ENCODE measurements at places on chromosomes 5 and 9.

- no peak for DNase-seq
Observed at GRCh38 chr9:129362287-129363000, 184.4 kb upstream of the IER5L start.

- no peak for DNase-seq
Observed at GRCh38 chr9:117725426-117725887, 21.3 kb downstream of the TLR4 start.

DNA sequence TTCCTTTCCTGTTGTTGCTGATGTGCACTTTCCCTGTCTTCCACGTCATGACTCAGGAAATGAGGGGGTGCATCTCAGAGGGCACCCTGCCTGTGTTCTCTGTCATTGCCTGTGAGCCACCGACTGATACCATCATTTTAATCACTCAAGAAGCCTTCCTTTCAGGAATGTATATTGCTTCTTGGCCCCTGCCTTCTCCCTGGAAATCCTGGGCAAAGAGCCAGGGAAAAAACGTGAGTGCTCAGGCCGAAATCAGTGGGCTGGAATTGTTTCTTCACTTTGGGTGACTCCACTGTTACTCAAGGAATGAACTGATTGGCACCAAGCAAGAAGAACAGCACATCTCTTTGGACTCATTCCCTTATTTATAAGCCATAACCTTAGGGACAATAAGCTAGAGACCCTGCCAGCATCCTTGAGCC lies 126.1 kb downstream of the SNX18 start:
- no peak for DNase-seq

DNA sequence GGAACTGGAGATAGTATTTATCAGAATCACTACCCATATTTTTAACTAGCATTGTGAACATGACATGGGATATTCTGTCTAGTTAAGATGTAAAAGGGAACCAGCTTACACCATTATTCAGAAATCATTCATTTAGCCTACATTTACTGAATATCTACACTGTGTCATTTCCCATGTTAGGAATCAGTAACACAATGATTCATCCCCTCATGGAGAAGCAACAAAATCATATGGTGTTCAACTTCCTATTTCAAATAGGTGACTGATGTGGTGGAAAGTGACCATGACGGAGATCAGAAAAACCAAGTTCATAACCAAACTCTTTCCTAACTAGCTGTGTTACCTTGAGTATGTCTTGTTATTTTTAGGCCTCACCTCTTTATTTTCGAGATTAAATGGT lies 550.0 kb upstream of the TUSC1 start:
- no peak for DNase-seq

- no peak for DNase-seq
Observed at GRCh38 chr9:34652602-34653000, 616 bp downstream of the IL11RA start.

DNA sequence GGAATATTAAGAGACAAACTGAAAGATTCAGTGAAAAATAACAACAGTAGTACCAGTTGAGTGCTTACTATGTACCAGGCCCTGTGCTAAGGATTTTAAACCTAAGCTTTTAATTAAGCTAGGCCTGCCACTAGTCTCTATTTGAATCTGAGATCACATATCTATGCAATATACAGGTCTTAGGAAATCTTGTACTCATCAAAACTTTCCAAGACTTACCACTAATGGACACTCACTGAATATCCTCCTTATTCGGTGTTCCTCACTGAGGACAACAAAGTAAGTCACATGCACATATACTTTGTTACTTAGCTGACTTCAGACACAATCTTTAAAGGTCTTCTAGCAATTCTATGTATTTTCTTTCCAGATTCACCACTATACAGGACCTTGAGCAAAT lies 32.6 kb downstream of the DIAPH1 start:
- DNase-seq, result no peak

DNA sequence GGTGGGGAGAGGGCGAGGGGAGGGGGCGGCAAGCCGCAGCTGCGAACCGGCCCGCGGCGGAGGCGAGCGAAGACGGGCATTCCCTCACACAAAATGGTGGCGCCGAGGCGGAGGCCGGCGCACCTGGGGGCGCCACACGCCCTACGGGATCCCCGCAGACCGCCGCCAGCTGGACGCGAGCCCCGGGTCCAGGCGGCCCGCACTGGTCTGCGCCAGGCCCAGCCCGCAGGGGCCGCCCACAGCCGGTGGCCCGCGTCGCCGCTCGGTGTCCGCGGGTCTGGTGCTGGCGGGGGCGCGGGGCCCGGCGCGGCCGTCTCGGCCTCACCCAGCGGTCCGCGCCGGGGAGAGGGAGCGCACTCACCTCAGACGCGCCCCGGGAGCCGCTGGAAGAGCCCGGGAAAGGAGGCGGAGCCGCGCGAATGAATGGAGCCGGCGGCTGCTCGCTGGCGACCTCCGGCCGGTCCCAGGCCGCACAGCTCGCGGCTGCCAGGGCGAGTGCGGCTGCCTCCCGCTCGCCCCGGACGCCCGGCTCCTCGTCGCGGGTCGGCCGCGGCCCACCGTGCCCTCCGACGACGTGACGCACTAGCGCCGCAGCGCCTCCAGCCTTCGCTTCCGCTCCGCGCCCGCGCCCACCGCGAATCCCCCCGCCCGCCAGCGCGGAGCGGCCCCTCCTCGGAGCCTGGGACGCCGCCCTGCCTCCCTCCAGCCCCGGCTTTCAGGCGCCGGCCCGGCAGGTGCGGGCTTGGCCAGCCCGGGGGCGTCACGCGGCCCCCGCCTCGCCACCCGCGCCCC lies at the start of gene FAM169A:
Gene FAM169A, minus strand, starts transcription at position 584 of the 792 bp plus-strand sequence. CDS start 24,711 bp downstream, outside the sequence.
- DNase-seq, result no peak

DNA sequence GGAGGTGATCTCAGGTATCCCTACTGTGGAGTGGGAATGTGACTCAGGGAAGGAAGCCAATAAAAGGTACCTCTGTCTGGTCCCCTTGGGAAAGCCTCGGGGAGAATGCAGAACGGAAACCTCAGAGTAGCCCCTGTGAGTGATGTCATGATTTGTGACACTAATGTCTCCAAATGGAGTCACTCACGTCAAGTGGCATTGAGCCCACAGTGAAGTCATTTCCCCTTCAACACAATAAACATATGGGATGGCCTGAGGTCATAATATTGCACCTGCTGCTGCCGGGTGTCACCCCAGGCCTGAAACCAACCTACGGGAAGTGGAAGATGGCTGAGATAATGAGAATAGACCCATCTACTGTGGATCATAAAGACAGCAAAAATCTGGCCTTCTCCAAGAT lies 75.9 kb upstream of the GOLM1 start:
- no peak for DNase-seq

DNA sequence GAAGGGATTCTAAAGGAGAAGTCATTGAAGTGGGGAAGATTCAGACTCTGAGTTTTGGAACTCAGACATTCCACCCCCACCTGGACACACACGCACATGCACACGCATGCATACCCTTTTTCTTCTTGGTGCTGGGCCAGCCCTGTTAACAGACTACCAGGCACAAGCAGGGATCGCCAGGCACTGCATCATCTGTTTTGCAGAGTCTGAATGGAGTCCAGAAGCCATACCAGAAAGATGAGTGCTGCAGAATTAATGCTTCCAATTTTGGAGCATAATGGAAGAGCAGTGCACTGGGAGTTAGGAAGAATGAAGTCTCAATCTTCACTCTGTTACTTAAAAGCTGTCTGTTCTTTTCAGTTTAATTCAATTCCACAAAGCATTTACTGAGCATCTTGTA lies 95.5 kb downstream of the PDE8B start:
- no peak for DNase-seq

GRCh38 chr9:130100681-130101080 lies 47.0 kb downstream of the GPR107 start:
- DNase-seq, result no peak

- DNase-seq, result no peak
Observed at GRCh38 chr5:61423487-61424145, 91.6 kb downstream of the ZSWIM6 start.

- DNase-seq, result no peak
Observed at GRCh38 chr9:84481636-84482218, 141.2 kb upstream of the SLC28A3 start.

GRCh38 chr9:114798780-114799427 lies 6.9 kb downstream of the TNFSF15 start:
- no peak for DNase-seq

DNA sequence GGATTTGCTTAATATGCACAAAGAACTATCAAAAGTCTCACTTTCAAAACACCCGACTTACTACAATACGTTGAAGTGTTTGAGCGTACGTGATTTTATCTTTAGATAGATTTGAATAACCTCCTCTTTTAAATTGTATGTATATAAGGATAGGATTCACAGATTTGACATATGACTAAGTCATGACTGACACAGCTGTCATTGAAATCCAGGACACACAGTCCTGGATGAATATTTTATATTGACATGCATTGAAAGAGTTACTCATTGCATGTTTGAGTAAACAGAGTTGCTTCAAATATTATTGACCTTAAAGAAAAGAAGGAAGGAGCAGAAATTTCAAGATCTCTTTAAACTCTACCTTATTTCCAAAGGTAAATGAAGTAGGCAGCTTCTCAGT lies 3.3 kb downstream of the MUSK start:
- DNase-seq, result no peak

DNA sequence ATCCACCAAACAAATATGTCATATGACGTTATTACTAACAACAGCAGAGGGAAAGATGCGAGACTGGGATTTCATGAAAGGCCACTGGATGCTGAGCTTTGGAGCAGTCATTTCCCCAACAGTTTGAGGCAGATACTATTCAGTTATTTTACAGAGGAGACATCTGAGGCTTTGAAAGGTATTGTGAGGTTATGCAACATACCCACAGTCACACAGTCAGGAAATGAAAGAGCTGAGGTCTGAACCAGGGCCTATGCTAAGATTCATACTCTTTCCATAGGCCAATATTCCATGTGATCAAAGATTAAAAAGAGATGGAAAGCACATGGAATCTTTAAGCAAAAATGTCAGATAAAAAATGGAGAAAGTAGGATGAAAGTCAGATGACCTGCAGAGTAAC lies 63.0 kb downstream of the LPAR1 start:
- DNase-seq, result no peak

DNA sequence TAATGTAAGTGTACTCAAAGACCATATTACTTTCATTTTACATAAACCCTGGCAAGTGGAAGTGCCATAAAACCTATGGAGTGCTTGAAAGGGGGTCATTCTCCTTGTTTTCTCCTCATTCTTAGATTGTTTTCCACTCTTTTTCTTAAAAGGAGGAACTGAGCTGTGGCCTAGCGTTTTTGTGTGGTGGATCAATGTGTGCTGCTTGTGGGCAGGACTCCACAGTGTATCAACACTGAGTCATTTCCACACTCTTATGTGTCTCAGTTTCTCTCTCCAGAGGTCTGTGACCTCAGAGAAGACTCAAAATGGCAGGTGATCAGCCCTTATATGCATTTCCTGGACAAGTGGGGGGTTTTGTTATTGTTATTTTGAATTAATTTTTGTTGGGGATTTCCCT lies 516.1 kb upstream of the CDH10 start:
- DNase-seq, result no peak

DNA sequence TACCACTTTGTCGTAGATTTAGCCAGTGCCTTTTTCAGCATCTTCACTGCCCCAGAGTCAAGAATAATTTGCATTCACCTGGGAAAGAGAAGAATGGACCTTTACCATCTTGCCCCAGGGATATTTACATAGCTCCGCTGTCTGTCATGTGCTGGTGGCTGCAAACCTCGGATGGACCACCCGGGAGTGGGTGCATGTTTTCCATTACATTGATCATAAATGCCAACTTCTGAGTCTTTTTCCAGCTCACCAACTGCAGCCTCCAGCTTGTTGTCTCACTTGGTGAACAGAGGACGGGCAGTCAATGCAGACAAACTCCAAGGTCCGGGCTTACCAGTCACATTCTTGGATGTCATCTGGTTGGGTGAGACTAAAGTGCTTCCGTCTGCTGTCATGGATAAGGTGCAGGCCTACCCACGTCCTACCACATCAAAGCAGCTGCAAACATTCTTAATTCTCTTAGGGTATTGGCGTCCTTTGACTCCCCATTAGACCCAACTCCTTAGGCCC lies 155.8 kb upstream of the APC start:
- no peak for DNase-seq

DNA sequence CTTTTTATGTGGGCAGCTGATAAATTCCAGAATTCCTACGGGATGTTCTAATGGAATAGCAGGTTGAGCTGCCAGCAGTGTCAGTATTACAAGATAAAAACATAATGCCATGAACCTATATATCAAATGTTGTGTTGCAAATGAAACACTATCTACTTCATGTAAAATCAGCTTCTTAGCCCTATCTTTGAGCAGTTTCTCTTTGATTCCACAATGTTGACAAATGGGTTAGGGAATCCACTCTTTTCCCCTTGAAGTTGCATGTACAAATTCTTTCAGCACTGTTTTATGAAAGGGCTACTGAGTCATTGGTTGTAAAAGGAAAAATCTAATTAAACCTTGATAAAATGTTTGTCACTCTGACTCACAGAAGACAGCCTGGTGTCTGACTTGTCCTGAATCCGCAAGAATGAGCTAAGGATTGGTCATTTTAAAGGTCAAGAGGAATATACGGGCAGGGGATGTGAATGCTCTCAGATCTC lies 950.6 kb upstream of the NUDT12 start:
- no peak for DNase-seq
